Activated T-helper 1 cell treated with Interleukin-2 at 50 U/mL for 16 hours (primary cell): ENCODE measurements at places on chromosomes 1 and 21.

- DNase-seq, result no peak
These were observed 50.2 kb upstream of the NUF2 start for GRCh38 chr1:163271535-163271934.

DNA sequence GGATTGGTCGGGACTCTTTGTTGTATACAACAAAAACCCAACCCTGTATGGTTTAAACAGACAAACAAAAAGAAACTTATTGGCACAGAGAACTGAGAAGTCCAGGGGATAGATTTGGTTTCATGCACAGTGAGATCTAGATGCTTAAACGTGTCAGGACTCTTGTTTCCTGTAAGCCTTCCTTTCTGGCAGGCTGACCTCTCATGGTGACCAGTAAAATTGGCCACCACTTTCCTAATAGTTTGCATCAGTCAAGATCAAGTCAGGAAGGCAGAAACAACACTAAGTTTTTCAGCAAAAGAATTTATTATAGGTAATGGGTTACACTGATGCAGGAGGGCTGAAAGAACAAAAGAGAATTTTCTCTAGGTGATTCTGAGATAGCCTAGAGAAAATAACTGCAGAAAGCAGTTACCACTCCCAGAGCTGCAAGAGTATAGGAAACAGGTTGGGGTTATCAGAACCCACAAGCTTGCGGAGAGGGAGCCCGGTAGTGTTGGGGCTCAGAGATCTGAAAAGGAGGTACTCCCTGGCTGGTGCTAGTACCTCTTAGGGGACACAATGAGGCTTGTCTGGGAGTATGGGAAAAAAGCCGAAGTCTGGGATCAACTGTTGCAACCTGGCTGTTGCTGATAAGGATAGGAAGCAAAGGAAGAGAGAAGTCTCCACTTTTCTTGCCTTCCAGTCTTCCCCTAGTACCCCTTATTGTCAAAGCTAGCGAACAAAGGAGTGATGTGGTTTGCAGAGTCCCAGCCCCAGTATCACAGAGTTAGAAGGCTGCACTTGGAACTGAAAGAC lies 21.4 kb downstream of the CITED4 start:
- DNase-seq, result no peak

DNA sequence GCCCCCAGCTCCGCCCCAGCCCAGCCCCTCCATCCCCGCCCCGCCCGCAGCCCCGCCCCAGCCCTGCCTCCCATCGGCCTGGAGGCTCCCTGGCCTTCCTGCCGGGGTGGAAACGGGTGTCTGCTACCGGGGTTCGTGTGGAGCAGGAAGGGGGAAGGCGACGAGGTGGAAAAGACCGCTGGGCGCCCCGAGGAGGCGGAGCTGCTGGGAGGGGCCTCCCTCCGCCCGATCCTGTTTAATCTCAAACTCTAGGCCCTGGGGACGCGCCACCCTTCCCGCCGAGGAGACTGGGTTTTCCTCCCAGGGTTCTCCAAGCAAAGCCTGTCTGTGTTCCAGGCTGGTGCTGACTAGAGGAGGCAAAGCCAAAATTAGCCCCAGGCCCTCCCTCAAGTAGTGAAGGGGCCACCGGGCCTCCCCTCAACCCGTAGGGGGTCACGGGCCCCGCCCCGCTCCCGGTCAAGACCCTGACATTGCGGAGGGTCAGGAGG lies 16.2 kb upstream of the TTLL10 start:
- peak; percentile 38 for DNase-seq

GRCh38 chr21:35050348-35051286 lies 1.5 kb upstream of the RUNX1 start:
- no peak for DNase-seq

GRCh38 chr1:29633771-29634170 lies 397.4 kb downstream of the PTPRU start:
- no peak for DNase-seq

DNA sequence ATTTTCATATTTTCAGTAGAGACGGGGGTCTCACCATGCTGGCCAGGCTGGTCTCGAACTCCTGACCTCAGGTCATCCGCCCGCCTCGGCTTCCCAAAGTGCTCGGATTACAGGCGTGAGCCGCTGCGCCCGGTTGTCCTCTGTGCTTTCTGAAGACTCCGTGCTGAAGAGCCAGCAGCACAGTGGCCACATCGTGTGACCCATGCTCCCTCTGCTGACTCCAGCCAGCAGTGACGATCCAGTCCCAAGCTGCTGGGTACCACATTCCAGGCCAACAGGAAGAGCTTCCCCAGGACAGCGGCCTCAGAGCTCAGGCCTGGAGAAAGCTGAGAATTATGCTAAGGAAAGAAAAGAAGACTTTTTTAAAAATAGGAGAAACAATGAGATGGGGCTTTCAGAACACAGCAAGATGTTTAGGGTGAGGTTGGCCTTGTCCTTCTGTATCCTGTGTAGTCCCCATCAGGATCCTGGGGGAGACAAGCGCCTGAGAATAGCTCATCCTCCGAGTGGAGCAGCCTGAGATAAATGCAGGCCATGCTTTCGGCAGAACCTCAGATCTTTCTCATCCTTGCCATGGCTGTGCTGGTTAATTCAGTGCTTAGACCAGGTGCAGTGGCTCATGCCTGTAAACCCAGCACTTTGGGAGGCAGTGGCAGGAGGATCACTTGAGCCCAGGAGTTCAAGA lies 207.1 kb downstream of the SLC35F3 start:
- DNase-seq, result no peak

DNA sequence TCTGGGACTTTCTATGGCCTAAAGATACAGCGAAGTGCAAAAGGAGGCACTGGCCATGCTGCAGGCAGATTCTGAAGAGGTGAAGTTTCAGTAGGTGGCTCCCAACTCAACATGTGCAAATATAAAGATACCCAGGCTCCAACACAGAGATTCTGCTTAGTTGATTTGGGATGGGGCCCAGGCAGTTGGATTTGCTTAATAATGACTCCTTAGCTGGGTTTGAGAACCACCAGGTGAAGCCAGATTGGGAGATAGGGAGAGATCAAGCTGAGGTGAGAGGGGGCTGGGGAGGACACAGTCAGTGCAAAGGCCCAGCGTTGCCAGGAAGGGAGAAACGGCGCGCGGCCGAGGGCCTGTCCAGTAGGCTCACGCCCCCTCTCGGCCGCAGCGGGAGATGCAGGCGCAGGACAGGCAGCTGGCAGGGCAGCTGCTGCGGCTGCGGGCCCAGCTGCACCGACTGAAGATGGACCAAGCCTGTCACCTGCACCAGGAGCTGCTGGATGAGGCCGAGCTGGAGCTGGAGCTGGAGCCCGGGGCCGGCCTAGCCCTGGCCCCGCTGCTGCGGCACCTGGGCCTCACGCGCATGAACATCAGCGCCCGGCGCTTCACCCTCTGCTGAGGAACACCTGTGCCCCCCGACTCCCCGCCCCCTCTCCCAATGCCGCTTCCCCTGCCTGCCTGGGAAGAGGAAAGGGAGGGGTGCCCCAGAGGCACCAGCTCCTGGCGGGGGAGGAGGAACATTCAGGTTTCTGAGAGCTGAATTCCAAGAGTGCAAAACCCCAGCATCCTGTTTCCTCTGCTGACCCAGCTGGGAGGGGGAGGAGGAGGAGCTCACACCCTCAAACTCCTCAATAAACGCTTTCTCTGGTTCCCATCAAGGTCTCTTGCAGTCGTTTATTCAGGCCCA lies 1.2 kb downstream of the FAM167B start:
- DNase-seq, result peak; percentile 52

DNA sequence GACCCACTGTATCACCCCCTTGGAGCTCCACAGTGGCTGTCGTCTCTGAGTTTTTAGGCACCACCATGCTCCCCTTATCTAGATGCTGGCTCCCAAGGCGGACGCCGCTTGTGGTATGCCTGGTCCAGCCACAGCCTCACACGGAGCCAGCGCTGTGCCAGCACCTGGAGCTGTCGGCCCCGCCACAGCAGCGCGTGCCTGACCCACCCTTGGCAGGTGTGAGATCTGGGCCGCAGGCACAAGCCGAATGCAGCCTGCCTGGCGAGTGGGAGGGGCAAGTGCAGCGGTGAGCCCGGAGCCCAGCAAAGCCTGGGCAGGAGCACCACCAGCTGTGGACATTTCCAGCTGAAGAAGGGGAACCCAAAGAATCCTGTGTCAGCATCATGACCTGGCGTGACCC lies 91.9 kb upstream of the BACE2 start:
- DNase-seq, result no peak

DNA sequence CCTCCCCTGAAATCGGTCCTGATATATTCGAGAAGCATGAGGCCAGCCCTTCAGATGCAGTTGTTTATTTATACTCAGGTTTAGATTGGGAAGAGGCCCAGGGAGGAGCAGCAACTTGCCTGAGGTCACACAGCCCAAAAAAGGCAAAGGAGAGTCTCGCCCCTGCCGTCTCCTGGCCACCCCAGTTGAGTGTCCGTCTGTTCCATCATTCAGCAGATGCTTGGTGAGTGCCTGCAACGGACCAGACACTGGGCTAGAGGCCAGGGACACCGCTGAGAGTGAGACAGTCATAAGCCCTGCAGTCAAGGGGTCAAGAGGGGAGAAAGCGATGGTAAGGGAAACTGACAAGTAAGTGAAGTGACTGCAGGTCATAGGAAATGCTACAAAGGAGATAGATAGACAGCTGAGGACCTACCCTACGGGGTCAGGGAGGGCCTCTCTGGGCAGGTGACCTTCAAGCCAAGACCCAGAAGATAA lies 15.4 kb upstream of the SELENON start:
- DNase-seq, result no peak

GRCh38 chr1:39592069-39592468 lies 15.5 kb upstream of the PABPC4 start:
- DNase-seq, result no peak

DNA sequence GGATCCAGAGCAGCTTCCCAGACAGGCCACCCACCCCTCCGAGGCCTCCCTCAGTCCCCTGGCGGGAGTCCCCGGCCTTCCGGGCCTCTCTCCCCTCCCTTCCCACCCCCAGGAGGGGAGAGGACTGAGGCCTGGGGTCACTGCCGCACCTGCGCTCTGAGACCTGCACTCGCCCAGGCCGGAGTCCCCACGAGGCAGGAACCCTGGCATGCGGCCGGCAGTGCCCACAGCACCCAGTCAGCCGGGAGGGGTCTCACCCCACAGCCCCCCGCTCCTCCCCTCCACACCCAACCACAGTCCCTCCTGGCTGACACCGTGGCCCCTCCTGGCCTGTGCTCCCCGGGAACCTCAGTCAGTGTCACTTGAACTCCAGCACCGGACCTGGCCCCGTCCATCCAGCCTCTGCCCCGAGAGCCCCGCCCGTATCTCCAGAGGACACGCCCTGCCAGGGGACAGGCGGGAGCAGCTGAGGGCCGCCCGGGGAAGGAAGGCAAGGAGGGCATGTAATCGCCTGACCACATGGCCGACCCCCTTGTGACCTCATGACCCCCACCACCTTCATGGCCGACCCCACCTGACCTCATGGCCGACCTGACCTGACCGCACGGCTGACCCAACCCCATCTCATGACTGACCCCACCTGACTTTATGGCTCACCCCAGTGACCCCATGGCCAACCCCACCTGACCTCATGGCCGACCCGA lies 28.7 kb upstream of the TTLL10 start:
- no peak for DNase-seq

- DNase-seq, result no peak
These were observed 249.1 kb upstream of the PTBP2 start for GRCh38 chr1:96472471-96472870.

DNA sequence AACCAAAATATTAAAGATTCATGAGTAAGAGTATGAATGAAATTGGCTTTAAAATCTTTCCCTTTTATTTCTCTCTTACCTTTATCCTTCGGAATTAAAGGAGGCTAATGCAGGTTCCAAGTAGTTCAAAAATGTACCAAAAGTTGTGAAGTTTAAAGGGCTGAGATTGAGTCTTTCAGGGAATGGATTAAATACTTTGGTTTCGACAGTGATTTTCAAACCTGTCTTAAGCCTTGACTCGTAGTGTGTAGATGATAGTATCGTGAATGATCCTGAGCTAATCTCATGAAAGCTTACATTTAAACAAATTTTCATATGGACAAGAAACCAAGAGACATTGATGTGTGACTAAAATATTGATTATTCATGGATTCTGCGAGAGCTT lies 66.9 kb downstream of the DYRK1A start:
- DNase-seq, result no peak

GRCh38 chr1:206550446-206550845 lies 43.1 kb downstream of the RASSF5 start:
- no peak for DNase-seq

DNA sequence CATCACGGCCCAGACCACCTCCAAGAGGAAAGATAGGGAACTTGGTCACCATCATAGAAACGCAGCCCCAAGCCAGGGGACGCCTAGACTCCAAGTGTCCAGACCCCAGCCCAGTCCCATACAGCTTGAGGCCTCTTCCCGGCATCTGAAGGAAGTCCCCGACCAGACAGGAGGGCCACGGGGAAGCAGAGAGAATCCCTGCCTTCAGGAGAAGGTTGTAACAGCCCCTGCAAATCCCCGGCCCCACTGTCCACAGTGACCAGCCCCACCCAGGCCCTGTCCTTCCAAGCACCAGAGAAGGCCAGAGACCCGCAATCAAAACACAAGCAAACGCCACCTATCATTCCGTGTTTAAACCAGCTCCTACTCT lies 1.7 kb downstream of the SLC19A1 start:
- DNase-seq, result no peak

DNA sequence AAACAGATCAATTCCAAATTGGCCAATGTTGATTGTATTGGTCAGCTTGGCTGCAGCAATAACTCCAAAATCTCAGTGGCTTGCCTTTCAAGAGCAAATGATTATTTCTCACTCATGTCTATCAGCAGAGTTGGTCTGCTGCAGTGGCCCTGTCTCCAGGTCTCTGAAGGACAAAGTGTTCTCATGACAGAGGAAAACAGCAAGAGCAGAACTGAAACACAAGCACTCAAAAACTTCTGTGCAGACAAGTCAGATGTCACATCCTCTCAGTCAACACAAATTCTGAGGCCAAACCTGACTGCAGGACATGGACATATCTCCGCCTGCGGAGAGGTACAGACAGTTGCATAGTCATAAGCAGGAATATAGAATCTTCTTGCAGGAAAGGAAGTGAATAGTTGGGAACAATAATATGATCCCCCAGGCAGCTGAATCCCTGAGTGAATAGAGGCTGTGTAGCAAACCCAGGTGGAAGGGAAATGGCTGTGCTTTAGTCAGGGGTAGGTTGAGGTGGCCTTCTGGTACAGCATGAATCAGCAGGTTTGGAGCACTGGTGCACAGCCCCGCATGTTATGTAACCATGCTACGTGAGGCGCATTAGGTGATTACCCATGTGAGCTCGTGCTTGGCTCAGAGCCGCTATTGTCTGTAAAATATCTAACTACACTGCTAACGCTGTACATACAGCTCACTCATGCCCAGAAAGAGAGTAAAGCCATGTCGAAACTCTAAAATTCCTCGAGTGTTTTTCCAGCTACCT lies 17.1 kb upstream of the UBE2U start:
- DNase-seq, result no peak

- no peak for DNase-seq
These were observed 170.5 kb downstream of the TOMM20 start for GRCh38 chr1:234958066-234958705.
